ENCODE measurements at places on chromosomes 3 and 15.

DNA sequence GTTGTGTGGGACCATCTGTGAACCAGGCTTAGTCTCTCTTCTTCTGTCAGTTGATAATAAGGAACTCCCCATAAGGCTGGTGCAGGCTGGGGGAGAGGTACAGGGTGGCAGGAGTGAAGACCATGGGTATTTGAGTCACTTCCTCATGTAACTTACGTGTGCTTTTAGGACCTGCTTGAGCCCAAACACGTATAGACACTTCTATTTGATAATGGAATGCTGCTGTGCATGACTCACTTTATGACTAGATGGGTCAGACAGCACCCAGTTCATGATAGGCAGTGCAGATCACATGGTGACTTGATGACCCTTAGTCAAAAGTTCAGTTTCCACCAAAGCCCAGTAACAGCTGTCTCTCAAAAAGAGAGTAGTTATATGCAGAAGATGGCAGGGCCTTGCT, 490.9 kb downstream of the ZBBX start:
- DNase-seq = no peak

DNA sequence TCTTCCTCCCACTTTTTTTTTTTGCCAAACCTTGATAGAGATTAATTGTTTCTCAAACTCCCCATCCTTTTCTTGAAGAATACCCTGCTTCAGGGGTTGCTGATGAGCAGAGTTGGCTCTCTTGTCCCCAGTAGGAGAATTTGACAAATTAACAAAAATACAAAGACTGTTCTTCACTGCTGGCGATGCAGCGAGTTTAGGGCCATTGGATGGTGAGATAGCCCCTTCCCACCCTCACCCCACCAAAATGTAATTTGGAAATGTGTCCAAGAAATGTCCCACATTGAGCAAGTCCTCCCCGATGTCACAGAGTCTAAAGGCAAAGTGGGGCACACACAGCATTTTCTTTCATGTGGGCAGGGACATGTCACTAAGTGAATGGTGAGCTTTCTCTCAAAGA, 136.0 kb upstream of the RARB start:
- DNase-seq = no peak

DNA sequence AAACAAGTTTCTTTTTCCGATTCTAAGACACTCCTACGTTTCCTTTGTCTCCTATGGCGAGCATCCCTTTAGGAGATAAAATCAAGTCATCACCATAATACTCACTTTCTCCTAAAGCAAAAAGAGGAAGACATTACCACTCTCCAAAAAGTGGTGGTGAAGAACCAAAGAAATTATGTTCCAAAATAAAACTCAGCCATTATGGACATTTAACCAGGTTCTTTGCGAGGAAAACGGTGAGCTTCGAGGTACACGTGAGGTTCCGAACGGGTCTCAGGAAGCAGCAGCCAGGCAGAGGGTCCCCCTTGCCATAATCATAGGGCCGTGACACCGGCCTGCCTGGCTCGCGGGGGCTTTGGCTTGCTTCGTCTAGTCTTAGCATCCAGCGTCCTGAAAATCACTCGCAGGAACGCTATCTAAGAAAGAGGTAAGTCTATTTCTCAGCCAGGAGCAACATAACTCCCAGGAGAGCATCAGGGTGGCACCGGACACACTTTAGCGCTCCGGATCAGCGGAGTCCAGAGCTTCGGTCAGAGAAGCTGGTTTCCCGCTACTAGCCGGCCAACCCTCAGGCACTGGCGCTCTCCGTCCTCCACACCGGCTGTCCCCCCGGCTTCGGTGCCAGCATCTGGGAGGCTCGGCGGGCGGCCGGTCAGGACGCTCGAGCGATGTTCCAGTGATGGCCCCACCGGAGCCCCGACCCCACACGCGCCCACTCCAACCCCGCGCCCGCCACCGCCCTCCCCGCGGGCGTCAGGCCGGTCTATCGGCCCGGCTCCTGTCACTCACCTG, 581 bp downstream of the IP6K1 start:
- DNase-seq = peak; percentile 17

- DNase-seq = no peak
Measured at GRCh38 chr3:98761643-98762229, 1.4 kb upstream of the ST3GAL6 start.

- peak; percentile 36 for DNase-seq
Measured at GRCh38 chr3:24290596-24290995, 204.1 kb downstream of the THRB start.

- peak; percentile 58 for DNase-seq
Measured at GRCh38 chr3:36434687-36435426, 54.6 kb downstream of the STAC start.
